ENCODE measurements at places on chromosomes 1 and 21. TPM values are rescaled to one million over a fixed set of nuclear protein-coding genes. Genes with fewer than 3 reads are reported as not detected.

DNA sequence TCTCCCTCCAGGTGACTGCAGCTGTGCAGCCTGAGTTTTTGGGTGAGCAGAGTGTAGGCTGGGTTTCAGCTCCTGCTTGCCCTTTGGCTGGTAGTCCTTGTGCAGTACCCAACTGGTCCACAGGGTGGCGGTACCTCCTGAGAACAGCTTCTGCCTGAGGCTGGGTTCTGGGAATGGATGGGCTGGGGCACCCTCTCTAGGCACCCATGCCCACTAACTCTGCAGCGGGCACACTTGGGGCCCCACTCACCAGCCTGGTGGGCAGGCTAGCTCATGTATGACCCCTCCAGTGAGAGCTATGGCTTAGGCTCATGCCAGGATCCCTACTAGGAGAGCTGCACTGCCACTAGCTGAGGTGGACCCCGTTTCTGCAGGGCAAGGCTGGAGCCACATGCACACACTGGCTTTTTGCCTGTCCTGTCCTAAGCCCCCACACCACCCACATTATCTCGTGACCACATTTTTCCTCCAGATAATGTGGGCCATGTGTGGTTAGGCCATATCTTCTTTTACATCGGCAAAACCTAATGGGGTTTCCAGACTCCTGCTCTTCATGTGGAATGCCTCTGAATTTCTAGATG is 15.5 kb upstream of the GSTM4 start:
- DNase-seq = no peak

DNA sequence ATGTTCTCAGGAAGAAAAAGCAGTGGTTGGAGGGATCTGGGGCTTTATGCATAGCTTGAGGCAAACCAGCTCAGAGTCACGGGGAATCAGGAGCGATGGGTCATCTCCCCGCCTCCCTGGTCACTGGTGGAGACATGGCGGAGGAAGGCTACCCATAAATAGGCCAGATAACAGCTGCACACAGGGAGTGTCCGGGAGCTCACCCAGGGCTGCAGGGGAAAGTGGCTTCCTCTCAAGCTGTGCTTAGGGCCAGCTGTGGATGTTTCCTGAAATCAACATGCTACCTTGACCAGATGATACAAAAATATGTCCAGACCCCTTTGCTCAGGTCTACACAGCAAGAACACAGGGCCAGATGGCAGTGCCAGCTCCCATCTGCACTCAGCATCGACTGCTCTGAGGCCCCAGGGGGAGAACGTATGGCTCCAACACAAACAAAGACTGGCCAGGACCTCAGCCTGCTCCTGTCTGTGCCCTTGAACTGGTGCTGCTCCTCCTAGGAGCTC is 27.1 kb upstream of the RERE start:
- no peak for DNase-seq

GRCh38 chr1:114462341-114462740 is 48.7 kb downstream of the TRIM33 start:
- DNase-seq = no peak

- no peak for DNase-seq
These were observed 21.2 kb downstream of the CRNN start for GRCh38 chr1:152392909-152393308.

Gene TAS1R1
- 5.5 TPM for polyA plus RNA-seq

Gene OR6N1
- polyA plus RNA-seq = not detected

Data from forelimb muscle (tissue), 1 donor.